NCI-H774 (cell line): ENCODE measurements at places on chromosomes 2 and 18.

- no peak for DNase-seq
Measured at GRCh38 chr2:133433455-133434451, 134.5 kb downstream of the NCKAP5 start.

DNA sequence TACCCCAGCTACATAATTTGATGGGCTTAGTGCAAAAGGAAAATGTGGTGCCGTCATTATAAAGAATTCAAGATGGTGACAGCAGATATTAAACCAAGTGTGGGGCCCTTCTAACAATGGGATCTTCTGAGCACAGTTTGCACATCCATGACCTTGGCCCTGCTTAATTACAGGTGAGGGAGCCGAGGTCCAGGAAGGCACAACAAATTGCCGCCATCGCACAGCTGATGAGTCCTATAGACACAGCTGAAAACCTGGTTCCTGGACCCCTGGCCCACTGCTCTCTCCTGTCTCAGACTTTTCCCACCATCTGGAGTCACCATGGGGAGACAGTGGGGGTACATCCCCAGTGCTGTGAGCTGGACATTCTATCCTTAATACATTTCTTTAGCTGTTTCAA is 95.8 kb upstream of the MAP4K3 start:
- no peak for DNase-seq

DNA sequence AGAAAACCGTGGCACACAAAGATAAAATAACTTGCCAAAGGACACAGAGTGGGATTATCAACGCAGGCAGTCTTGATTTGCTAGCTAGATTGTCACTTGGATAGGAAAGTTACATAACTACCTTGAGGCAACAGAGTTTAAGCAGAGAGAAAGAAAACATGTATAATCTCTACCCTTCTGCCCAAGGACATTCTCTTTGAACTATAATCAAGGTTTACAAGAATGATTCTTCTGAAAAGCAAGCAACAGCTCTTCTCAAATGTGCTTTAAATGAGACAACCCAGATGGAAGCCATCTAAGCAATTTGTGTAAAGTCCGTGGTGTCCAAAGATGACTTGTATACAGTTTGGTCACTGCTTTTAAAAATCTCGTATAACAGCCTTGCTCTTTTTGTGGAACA is 177.4 kb downstream of the CD226 start:
- no peak for DNase-seq

DNA sequence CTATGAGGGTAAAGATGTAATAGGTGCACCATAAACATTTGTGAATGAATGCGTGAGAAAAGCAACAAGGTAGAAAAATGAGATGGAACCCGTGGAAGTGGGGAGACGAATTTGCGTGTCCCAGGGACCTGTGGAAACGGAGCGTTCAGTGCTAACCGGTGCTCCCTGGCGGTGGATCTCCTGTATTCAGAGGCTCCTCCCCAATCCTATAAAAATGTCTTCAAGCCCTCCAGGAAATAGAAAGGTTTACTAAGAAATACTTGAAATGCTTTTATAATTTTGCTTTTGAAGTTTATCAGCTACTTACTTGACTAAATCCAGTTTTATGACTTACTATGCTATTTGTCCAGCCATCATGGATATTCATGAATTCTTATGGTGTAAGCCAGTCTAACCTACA is 62.8 kb upstream of the RBM44 start:
- DNase-seq: no peak

GRCh38 chr2:45731141-45731540 is 79.7 kb downstream of the PRKCE start:
- no peak for DNase-seq

GRCh38 chr18:57080479-57080878 is 66.4 kb upstream of the BOD1L2 start:
- no peak for DNase-seq
